SK-MEL-5 (cell line): ENCODE measurements at places on chromosomes 13 and 19.

DNA sequence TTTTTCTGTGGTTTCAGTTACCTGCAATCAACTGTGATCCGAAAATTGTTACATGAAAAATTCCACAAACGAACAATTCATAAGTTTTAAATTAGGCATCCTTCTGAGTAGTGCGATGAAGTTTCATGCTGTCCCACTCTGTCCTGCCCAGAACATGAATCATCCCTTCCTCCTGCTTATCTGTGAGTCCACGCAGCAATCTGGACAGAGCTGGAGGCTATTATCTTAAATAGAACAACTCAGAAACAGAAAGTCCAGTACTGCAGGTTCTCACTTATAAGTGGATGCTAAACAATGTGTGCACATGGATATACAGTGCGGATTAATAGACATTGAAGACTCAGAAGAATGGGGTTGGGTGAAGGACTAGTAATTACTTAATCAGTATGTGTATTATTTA is 583.7 kb upstream of the SPRY2 start:
- DNase-seq, result no peak

DNA sequence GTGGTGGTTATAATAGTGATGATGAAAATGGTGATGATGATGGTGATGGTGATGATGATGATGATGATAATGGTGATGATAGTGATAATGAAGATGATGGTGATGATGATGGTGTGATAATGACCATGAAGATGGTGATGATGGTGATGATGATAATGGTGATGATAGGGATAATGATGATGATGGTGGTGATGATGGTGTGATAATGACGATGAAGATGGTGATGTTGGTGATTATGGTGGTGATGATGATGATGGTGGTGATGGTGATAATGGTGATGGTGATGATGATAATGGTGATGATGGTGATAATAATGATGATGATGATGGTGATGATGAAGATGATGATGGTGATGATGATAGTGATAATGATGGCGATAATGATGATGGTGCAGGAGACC is 1.6 kb downstream of the ADGRE1 start:
- no peak for DNase-seq

DNA sequence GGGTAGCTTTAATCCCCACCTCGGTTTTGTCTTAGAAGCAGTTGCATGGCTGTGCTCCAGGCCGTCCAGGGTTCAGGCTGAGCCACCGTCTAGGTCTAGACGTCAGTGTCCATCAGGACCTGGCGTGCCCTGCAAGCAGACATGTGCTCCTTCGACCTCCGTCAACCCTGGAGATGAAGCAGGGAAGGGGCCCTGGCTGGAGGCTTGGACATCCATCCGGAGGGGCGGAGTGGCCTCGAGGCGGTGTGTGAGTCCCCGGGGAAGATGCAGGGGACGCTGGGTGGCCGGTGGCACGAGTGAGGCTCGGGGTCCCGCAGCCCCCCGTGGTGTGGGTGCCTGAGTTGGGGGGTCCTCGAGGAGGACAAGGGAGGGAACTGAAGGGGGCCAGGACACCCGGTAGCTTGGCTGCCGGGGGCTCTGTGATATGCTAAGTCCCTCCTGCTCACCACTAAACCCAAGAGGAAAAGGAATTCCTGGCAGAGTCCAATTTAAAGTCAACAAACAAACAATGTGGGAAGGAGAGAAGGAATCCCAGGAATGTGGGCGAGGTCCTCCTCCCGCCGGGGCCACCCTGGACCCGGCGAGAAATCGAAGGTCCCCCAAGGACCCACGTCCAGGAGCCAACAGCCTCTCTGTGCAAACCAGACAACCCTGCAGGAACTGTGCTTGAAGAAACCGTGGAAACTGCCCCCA is 14.9 kb upstream of the PTBP1 start:
- no peak for DNase-seq

GRCh38 chr19:38723606-38723965 is 20.7 kb downstream of the CAPN12 start:
- DNase-seq, result no peak

DNA sequence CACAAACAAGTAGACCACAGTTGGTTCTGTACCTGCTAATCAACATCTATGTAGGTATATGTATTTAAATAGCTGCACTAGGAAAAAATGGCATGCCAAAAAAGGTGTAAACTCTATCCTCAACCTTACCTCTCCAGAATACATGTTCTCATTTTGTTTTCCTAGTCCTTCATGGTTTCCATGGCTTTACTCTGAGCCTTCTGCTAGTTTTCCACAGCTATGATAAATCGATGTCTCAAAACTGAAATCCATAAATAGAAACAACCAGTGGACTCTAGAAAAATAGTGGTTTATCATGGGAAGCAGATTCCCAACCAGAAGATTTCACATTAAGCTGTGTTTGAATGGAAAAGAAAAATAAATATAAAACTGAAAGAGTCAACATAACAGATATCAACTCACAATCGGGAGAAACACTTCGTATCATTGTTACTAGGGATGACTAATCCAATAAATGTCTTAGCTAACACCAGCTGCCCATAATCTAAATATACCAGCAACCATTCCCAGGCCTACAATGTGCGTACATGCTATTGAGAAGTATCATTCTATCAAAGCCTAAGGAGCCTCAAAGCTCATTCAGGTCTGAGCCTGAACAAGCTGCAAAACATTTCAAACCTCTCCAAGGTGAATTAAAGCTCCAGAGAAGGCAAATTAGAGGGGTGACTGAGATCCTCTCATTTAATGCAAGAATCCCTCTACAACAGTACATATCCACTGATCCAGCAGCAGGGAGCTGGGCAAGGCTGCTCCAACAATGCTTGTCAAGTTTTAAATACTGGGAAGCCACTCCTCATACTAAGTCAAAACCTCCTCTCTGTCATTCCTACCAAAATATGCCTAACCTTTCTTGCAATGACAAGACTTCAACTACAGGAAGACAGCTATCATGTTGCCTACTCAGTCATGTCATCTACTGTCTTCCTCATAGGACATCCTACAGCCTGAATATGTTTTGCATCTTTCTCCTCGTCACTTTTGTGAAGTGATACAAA is 90.2 kb downstream of the KCTD12 start:
- no peak for DNase-seq

DNA sequence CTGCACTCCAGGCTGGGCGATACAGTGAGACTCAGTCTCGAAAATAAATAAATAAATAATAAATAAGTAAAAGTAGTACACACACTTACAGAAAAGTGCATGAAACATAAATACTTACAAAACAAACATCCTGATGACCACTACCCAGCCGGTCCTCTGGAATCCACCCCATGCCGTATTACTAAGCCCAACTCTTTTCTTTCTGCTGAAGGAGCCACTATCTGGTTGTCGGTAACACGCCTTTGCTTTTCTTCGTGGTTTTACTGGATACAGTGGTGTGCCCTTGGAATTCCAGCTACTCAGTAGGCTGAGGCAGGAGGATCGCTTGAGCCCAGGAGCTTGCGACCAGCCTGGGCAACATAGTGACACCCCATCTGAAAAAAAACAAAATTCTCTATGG is 39.4 kb downstream of the CELF5 start:
- no peak for DNase-seq

- DNase-seq, result no peak
Observed at GRCh38 chr19:1069009-1069779, 2.2 kb downstream of the ARHGAP45 start.

DNA sequence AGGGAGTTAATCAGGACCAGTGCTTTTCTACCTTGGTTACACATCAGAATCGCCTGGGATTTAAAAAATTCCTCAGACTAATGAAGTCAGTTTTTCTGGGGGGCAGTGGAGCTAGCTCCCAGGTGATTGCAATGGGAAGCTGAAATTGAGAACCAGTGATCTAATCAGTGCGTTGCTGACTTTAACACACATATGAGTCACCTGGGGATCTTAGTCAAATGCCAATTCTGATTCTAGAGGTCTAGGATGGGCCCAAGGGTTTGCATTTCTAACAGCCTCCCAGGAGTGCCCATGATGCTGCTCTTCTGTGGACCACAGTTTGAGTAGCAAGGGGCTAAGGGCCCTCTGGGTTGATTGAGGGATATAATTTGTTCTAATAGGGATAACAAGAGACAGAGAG is 54.5 kb downstream of the KL start:
- no peak for DNase-seq

DNA sequence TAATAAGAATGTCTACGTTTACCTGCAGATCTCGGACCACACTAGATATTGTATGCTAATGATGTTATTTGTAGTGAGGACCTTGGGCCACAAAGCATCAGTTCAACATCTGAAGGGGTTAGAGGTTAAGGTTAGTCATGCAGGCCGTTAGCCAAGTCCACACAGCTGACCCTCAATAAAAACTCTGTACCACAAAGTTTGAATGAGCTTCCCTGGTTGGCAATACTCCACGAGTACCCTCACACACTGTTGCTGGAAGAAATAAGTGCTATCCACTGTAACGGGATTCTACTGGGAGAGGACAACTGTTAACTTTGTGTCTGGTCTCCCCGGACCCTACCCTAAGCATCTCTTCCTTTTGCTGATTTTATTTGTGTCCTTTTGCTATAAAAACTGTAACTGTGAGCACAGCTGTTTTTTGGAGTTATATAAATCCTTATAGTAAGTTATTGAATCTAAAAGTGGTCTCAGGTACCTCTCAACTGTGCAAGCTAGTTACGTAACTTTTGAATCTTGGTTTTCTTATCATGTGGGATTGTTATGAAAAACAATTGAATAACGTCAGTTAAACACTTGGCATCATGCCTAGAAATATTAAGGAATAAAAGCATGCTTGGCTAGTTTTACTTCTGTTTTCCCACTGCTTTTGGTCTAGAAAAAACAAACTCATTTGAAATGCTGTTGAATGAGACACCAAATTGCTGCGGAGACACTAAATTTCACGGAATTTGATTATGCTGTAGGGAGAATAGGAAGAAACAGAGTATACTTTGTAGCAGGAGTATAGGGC is 181.5 kb downstream of the DNAJC3 start:
- DNase-seq, result no peak

GRCh38 chr19:46551164-46551563 is 50.0 kb upstream of the CALM3 start:
- no peak for DNase-seq

DNA sequence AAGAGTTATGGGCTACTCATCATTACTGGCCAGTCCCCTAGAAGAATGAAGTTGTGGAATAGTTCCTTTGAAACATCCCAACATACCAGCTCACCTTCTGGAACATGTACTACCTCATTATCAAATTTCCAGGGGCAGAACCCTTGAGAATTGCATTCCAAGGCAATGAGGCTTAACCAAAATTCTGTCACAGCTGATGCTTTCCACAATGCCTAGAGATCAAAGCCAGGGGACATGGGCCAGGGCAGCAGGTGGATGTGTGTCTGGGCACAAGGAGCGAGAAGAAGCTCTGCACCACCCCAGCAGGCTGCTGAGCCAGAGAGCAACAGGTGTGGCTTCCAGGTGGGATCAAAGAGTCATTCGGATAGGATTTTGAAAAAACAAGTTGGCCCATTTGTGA is 362.1 kb downstream of the EFNB2 start:
- no peak for DNase-seq
